Activated CD4-positive, alpha-beta T cell treated with anti-CD3 and anti-CD28 coated beads, Interleukin-2, amount 50 U/mL, for 48 hours (primary cell): ENCODE measurements at places on chromosomes 6 and 20.

- no peak for DNase-seq
These were observed 6.0 kb upstream of the HCK start for GRCh38 chr20:32045999-32046398.

- DNase-seq, result no peak
These were observed 14.8 kb downstream of the HEY2 start for GRCh38 chr6:125764121-125764671.

- DNase-seq, result no peak
These were observed 2.4 kb upstream of the MICB start for GRCh38 chr6:31495580-31495979.

GRCh38 chr20:59165396-59165795 is 1.8 kb downstream of the ZNF831 start:
- DNase-seq, result no peak

DNA sequence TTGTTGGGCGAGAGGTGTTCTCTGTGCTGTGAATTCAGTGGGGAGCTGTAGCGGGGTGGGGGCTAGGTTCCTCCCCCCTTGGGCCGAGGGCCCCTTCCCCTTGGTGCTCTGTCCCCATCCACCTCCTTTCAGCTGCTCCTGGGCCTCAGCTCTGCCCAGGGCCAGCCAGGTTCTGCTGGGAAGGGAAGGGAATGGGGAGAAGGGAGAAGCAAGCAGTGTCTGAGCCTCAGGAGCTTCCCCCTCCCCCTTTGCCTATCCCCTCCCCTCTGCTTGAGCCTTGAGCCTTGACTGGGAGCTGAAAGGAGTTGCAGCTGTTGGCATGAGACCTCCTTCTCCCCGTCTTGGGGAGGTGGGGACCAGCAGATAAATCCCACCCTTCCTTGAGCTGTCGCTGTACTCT is 576 bp upstream of the RRP36 start:
- DNase-seq, result no peak

DNA sequence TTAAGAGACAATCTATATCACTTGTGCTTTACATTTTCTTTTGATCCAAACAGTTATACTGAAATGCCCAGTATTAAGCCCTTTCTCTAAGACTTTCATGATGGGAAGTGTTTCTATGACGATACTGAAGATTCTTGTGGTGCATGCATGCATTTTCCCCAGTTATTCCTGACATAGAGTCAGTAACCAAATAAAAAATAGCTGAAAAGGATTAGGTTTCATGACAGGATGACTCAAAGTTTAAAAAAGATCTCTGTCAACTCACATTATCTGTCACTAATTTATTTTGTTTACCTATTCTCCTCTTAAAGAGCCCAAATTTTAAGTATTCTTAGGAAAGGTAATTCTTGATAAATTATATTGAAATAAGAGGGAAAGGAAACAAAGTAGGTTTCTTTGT is 98.4 kb downstream of the SESN1 start:
- no peak for DNase-seq

- no peak for DNase-seq
These were observed 83.7 kb upstream of the ZFP64 start for GRCh38 chr20:52275181-52275691.

GRCh38 chr20:45095805-45096238 is 5.1 kb downstream of the KCNS1 start:
- DNase-seq, result peak; percentile 70

GRCh38 chr6:89148016-89148750 is 2.3 kb downstream of the PM20D2 start:
- peak; percentile 39 for DNase-seq

GRCh38 chr6:21984561-21984960 is 312.3 kb downstream of the PRL start:
- no peak for DNase-seq
